ENCODE measurements at places on chromosomes 2 and 18.
A peak's percentile ranks its signal among the peaks of the same experiment; 100 is the strongest.

GRCh38 chr2:160469621-160470204 is 23.9 kb downstream of the RBMS1 start:
- DNase-seq: no peak

DNA sequence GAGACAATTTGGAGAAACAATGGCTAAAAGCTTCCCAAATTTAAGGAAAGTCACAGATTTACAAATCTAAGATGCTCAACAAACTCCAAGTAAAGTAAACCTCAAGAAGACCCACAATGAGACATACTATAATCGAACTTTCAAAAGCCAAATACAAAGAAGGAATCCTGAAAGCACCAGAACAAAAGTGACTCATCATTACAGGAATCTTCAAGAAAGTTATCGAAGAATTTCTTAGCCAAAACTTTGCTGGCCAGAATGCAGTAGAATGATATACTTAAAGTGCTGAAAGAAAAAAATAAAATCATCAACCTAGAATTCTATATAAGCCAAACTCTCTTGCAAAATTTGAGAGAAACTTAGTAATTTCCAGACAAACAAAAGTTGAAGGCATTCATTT is 106.5 kb upstream of the TMEM200C start:
- DNase-seq: no peak

GRCh38 chr2:53519918-53520841 is 247.4 kb upstream of the CHAC2 start:
- no peak for DNase-seq

DNA sequence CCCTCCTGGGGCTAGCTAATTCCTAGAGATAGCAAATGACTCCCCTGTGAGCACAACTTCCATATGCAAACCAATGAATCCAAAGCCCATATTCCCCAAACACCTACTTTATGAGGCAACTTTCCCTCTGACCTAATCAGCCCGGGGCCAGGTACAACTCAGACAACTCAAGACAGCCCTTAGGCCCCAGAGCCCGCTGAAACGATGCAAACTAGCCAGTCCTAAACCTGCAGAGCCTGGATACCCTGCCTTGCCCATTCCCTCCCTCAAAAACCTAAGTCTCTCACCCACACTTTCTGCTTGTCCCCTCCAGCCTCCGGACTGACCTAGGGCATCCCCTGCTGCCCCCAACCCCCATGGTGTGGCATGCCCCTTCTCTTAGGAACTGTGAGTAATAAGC is 142.8 kb downstream of the ACTR3 start:
- no peak for DNase-seq

- DNase-seq: no peak
These were observed 55.5 kb upstream of the ZDBF2 start for GRCh38 chr2:206218796-206219499.

- no peak for DNase-seq
These were observed 283.2 kb upstream of the MEX3C start for GRCh38 chr18:51480407-51481261.

DNA sequence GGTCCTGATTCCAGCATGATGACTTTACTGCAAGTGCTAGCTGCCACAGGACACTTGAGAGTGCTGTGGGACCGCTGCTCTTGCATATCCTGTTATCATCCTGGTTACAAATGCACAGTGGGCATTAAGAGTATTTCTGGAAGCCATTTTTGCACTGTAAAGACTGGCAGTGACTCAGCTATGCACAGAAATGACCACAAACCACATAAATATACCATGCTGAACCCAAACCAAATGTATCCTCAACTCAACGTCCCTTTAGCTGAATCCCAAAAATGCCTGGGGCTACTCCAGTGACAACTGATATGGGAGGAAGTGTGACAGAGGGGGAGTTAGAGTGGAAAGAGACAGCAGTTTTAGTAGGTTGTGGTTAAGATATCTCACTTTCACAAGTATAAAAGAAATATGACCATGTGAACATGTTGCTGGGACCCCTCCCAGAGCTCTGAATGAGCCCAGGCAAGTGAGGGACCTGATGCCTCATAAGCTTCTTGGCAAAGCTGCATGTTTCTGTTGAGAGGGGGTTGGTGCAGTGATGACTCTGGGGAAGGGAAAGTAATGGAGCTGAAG is 37.3 kb downstream of the RHBDD1 start:
- no peak for DNase-seq

GRCh38 chr2:3642521-3643215 is 15.3 kb upstream of the ALLC start:
- no peak for DNase-seq

- no peak for DNase-seq
These were observed 848 bp downstream of the VRK2 start for GRCh38 chr2:58047373-58047935.

DNA sequence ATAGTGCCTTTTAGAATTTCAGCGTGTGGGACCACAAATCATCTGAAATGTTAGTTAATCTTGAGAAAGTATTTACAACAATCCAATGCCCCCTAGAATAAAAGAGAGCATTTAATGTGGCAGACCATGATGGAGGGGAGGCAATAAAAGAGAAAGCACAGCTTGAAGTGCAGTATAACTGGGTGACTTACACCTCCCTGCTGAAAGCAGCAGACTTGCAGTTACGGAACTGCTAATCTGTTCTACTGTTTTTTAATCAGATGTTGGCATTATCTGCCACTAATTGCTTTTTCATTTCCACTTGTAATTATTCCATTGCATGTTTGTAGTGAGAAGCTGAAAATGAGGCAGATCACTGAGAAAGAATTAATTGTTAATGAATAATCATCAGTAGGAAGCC is 130.5 kb upstream of the ITGA4 start:
- DNase-seq: no peak

GRCh38 chr2:188580738-188581137 is 289.1 kb downstream of the GULP1 start:
- DNase-seq: no peak

- peak; percentile 2 for DNase-seq
These were observed 329.3 kb downstream of the C1D start for GRCh38 chr2:67733517-67733916.

- no peak for DNase-seq
These were observed 13.4 kb downstream of the PPP1R1C start for GRCh38 chr2:181998891-181999654.

DNA sequence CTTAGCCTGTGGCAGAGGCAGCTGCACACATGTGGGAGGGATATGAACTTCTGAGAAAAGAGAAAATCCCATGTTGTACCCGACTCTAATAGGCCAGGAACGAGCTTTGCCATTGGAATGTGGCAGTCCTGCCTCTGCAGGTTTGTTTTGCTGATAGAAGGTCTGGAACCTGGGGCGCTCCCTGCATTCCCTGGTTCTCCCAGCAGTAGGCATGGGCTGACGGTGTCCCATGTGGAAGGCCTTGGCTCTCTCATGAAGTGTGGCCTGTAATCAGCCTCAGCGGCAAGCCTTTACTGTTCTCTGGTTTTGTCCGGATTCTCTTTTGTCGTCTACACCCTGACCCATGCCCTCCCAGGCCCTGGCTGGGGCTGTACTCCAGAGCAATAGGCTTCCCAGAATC is 72.3 kb downstream of the KIF5C start:
- no peak for DNase-seq

GRCh38 chr2:109662889-109663288 is 48.7 kb downstream of the SOWAHC start:
- no peak for DNase-seq

GRCh38 chr2:206955253-206955652 is 15.9 kb downstream of the CPO start:
- DNase-seq: no peak

DNA sequence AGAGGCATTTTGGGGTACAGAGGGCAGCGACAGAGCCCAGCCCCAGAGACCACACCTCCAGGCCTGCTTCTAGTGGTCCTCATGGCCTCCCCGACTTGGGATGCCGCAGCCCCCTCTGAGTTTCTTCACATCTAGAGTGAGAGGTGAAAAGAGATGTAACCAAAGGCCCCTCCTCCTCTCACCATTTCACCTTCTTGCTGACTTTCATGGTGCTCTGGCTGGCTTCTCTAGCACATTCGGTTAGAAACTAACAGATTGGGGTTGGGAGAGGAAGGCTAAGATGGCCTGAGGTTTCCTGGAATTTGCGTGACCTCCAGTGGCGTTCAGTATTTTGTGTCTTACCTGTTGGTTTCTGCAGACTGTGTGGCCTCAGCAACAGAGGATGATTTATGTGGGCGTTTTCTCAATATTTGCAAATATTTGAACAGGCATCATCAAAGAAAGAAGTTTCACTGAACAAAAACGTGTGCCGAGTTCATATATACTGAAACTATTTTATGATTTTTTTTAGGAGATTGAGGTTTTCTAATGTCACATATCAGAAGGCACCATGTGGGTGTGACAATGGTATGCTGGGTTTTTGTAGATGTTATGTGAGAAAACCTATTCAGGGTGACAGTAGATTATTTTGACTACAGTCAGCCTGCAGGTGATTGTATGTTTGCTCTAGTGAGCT is 69.9 kb upstream of the BCL2L11 start:
- DNase-seq: no peak

DNA sequence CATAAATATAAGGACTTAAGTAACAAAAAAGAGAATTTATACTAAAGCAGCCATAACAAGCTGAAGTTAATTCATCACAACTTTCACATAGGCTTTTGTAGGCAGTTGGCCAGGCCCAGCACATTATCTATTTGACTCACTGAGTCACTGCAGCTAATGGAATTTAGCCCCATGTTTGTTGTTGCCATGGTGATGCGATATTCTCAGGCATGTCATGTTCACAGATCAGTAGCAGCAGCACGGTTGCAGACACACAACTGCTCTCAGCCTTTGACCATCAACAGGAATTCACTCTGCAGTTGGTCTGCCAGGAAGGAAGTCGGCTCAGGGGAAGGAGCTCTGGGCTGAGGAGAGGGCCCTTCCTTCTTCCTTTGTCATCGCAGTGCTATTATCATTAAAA is 639.8 kb downstream of the TMEM182 start:
- DNase-seq: peak; percentile 98

GRCh38 chr18:48340560-48340959 is 68.6 kb downstream of the ZBTB7C start:
- DNase-seq: no peak

GRCh38 chr18:25921677-25922421 is 168.6 kb downstream of the SS18 start:
- DNase-seq: peak; percentile 28

DNA sequence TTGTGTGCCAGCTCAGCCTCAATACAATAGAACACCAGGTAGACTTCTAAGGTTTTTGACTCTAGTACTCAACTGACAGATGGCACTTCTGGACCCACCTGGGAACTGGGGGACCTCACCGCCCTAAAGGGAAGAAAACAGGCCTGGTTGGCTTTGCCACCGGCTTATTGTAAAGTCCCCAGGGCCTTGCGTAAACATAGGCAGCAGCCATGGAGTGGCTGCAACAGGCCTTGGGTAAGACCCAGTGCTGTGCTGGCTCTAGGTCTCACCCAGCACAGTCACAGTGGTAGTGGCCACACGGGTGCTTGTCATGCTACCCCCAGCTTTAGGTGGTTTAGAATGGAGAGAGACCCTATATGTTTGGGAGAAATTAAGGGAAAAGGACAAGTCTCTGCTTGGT is 230.7 kb upstream of the SESTD1 start:
- DNase-seq: no peak

DNA sequence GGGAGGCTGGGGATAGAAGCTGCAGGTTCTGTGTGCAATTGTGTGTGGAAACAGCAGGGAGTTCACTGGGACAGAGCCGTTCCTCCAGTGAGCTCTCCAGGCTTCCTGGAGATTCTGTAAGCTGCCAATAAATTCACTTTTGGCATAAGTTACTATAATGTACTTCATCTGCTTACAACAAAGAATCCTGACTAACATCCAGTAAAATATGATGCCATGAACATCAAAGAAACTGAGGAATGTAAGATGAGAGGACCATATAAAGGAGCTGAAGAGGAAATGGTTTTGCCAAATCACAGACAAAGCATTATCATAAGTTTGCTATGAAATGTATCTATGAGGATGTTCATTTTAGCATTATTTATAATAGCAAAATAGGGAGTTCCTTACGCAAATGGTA is 175.3 kb downstream of the KCNE4 start:
- DNase-seq: no peak

DNA sequence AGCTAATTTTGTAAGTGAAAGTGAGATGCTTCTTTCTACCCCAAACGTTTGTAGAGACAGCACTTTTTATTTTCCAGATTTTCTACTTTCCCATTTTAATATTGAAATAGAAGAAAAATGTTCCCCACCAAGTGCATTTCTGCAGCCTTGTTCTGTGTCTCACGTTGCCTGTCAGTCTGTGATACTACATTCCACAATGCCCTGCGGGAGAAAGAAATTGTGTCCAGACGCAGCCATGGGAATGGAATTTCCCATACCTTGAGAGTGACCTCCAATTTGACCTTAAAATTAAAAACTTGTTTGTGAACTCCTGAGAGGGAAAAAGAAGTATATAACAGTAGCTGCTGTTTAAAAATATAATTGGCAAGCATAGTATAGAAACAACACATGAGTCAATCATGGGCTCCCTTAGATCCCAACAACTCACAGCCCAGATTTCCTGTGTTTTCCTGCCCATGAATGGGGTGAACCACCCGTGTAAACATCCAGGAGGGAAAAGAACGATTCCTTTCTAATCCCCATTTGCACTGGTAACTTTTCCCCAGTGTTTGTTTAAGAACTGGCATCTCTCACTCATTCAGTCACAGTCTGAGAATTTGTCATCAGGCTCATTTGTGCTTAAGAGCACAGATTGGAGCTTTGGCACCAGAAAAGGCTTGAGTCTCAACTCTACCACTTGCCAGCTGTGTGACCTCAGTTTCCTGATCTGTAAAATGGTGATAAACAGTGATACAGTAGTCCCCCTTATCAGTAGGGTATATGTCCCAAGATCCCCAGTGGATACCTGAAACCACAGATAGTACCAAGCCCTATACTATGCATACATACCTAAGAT is 166.1 kb upstream of the ZNF521 start:
- DNase-seq: no peak

- DNase-seq: no peak
These were observed 104.5 kb downstream of the RBM43 start for GRCh38 chr2:151157000-151157735.

- DNase-seq: no peak
These were observed 56.7 kb downstream of the CCDC74A start for GRCh38 chr2:131584380-131584779.

GRCh38 chr2:172300851-172301250 is 126.5 kb upstream of the ITGA6 start:
- no peak for DNase-seq

DNA sequence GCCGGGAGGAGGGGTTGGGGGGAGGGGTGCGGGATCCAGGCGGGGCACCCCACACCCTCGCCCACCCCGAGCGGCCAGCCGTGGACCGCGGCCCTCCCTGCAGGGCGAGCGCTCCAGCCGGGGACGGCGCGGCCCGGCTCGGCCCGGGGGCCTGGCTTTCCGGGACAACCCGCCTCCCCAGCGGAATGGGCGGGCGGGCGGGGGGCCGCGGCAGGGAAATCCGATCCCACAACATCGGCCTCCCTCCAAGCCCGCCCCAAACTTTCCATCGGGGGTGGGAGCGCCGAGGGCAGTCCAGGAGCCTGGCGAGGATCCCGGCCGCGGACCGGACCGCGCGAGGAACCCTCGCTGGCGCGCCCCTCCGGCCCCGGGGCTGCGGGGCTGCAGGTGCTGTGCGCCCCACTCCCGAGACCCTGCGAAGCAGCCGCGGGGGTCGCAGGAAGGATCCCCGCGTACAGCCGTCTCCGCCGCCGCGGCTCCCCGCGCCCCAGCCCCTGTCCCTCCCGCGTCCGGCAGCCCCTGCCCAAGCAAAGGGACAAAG is 529 bp downstream of the SEMA4C start:
- DNase-seq: no peak
